Body of pancreas (tissue), 4 donors: ENCODE measurements at places on chromosomes 13 and 19. TPM values are rescaled to one million over a fixed set of nuclear protein-coding genes. Genes with fewer than 3 reads are reported as not detected.

The IFNL1 gene
- not detected for total RNA-seq

The SERPINE3 gene
- not detected for total RNA-seq

The LAIR1 gene
- total RNA-seq: 2.9 TPM

The NALCN gene
- 4.6 TPM for total RNA-seq

The UHRF1 gene
- 2.1 TPM for total RNA-seq

The FGF21 gene
- not detected for total RNA-seq

The VSTM1 gene
- not detected for total RNA-seq

The SOHLH2 gene
- total RNA-seq: not detected

The USP12 gene
- total RNA-seq: 16.9 TPM

The COLGALT1 gene
- total RNA-seq: 41.5 TPM

The SGCG gene
- not detected for total RNA-seq
